ENCODE measurements at places on chromosomes 6 and 20.

- no peak for DNase-seq
These were observed 402.9 kb upstream of the RUNX2 start for GRCh38 chr6:44925100-44925739.

GRCh38 chr20:32132911-32133549, 23.5 kb downstream of the TM9SF4 start:
- no peak for DNase-seq

GRCh38 chr6:76518443-76518842, 446.0 kb upstream of the IMPG1 start:
- DNase-seq, result no peak

GRCh38 chr6:28407401-28407800, 7.9 kb upstream of the ZSCAN12 start:
- no peak for DNase-seq

- no peak for DNase-seq
These were observed 3.0 kb upstream of the DLGAP4 start for GRCh38 chr20:36303020-36303595.

DNA sequence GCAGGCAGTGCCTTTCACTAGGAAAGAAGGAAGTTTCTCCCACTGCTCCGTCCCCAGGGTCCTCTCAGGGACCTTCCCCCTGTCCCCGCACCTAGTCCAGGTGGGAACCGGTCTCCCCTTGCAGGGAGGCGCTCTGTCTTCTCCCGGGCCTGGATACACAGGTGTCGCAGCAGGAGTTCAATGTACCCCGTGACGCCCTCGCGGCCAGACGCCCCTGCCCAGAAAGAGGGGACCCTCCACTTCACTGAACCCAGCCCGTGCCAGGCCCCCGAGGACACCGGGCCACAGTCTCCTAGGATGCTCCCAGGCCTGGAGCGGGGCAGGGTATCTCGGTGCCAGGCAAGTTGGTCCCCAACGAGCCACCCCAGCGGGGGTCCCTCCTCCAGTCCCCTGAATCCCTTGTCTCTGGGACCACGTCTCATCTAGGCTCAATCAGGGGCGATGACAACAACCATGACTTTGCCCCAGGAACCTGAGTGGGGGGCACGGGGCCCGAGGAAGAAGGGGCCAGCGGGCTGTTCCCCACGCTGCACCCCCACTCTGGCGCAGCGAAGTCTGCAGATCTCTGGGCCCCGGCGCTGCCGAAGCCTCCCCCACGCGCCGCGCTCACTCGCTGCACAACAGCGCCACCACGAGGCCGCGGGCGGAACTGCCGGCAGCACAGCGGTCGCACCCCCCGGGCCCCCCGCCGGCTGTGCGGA, 103.0 kb downstream of the EDN3 start:
- peak; percentile 54 for DNase-seq

GRCh38 chr6:137761072-137761471, 106.0 kb upstream of the TNFAIP3 start:
- no peak for DNase-seq

GRCh38 chr6:166853371-166854325, 102.7 kb downstream of the RNASET2 start:
- no peak for DNase-seq

DNA sequence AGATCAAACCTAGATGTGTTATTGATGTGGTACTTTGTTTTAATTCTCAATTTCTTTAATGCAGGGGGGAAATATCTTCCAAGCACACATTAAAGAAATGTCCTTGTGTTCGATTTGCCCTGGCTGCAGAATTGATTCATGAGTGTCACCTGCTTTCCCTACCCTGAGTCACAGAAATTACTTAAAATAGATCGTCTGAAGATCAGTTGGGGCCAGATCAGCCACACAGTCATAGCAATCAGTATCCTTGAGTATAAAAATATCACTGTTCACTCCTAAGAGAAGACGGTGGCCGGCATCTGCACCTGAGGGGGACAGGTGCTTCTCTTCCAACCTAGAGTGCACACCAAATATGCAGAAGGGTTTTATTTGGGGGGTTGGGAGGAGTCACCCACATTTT, 115.2 kb upstream of the RIN2 start:
- DNase-seq, result no peak

DNA sequence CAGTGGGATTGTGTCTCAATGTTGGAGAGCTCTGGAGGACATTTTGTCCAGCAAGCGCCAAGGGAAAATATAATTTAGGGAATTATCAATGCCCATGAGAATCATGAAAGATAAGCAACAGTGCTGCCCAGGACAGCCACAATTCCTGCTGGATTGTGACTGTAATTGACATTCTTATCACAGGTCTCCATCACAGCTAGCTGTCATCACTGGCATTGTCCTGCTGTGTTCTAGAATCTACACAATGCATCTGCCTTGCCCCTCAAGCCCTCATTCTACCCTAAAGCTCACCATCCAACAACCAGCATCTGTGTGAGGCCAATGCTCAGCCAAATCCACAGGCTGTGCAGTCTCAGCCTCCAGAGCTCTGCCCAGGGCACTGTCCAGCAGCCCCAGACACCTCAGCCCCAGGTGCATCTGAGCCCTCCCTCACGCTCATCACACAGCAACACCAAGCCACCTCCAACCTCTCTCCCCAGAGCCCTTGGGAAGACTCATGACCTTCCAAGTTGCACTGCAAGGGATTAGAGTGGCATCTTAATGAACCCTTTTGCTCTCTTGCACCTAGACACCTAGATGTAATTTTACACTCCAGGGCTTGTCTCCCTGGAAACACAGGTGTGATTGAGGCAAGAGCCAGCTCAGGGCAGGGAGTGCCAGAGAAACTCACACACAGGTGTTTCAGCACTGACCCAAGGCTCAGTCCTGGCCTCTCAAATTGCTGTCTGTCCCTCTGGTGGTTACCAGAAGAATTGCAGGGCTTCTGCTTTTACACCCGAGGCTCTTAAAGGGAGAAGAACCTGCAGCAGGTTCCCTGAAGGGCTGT, 85.2 kb upstream of the PHACTR3 start:
- no peak for DNase-seq

- no peak for DNase-seq
These were observed 1.7 kb downstream of the NR2E1 start for GRCh38 chr6:108167449-108168089.

All from stimulated activated CD4-positive, alpha-beta T cell treated with anti-CD3 and anti-CD28 coated beads, Interleukin-15, amount 100 ng/mL, for 1 hour (primary cell).